ENCODE measurements at places on chromosomes 12 and 14.

DNA sequence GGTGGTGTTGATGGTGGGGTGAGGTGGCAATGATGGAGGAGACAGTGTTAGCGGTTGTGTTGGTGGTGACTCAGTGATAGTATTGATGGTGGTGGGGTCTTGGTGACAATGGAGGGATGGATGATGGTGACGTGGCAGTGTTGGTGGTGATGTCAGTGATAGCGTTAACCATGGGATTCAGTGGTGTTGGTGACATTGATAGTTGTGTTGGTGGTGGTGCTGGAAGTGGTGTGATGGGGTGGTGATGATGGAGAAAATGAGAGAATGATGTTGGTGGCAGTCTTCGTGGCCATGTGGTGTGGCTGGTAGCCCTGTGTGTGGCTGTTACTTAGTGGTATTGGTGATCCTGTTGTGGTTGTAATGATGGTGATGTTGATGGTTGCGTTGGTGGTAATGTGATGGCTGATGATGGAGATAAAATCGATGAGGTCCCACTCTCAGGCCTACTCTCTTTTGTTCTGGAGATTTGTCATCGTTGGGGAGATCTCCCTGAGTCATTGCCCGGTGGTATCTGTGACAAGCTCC, 2.6 kb downstream of the DTX1 start:
- DNase-seq = no peak

DNA sequence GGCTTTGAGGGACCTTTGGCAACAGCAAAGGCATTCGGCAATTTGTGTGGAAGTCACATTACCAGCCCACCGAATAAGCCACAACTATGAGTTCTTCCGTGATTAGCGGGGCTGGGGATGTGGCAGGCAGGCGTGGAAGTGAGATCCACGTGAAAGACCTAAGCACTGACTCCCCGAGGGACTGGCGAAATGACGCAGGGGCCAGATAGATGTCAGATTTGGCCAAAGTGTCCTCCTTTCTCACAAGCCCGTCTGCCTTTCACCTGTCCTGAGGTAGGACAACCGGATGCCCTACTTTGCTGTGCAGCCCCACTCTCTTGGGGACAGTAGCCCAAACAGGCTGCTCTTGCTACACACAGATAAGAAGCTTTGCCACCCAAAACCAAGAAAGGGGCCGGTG, 54.5 kb downstream of the DPF3 start:
- no peak for DNase-seq

GRCh38 chr14:105328678-105329390, 14.3 kb downstream of the PACS2 start:
- no peak for DNase-seq

DNA sequence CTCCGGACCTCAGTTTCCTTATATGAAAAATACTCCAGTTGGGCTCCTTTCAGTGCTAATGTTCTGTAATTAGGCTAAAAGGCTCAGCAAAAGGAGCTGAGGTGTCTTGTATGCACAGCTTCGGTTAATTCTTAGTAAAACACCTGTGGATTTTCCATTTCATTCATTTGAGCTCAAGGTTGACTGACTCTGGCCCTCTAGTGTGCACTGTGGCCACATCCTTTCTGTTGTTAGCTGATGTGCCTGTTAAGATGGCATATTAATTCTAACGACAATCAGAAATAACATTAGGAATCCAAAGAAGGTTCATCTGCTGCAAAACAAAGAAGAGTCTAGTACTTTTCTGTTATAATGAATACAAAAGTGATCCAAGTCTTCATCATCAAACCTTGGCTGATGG, 45.6 kb downstream of the UNC79 start:
- no peak for DNase-seq

GRCh38 chr14:98501335-98501734, 770.7 kb downstream of the BCL11B start:
- DNase-seq = no peak

- no peak for DNase-seq
These were observed 706.0 kb downstream of the MED13L start for GRCh38 chr12:115571446-115571845.

DNA sequence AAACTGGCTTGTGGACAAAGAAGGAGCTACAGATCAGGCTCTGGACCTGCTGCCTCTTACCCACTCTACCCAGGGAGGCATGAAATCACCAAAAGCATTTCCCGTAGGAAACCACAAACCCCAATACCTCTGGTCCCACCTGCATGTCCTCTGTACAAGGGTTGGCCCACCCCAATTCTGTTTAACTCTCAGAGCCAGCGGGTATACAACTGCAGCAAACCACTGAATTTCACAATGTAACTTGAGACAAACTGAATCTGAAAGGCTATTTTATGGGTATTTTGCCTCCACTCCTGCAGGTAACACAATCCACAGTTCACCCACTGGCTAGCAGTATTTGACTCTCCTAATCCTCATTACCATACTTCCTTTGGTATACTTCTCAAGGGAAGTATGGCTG, 16.5 kb downstream of the SIX1 start:
- peak; percentile 34 for DNase-seq

DNA sequence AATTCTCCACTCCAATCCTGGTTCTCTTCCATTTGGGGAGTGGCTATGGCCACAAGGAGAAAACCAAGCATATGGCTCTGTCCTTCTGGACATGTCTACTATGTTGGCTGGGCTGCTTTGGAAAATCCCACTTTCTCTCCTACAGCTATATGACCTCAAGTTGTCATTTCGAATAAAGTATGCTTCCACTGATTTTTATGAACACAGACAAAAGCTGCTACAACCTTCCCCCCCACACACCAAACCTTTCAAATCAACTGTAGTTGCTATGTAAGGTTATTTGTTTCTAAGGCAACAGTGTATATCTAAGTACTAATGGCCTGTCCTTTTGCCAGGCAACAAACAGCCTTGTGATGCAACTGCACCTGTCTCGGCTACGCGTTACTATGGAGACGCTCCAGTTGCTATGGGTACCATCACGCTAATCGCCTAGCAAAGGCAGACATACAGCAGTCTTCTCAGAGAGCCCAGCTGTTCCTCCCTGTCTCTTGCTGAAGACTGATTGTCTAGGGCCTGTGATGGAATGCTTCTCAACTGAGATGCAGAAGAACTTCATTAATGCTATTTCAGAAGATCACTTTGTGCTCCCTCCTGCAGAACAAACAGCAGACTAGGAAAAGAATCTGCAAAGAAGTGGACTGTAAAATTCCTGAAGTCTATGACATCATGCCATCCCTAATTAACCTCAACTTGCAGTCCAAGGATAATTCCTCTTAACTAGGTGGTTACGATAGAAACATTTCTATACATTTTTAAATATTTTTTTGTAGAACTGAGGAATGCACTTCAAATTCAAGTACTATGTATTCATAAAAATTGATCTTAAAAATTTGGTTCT, 67.6 kb downstream of the FOXN3 start:
- peak; percentile 31 for DNase-seq

DNA sequence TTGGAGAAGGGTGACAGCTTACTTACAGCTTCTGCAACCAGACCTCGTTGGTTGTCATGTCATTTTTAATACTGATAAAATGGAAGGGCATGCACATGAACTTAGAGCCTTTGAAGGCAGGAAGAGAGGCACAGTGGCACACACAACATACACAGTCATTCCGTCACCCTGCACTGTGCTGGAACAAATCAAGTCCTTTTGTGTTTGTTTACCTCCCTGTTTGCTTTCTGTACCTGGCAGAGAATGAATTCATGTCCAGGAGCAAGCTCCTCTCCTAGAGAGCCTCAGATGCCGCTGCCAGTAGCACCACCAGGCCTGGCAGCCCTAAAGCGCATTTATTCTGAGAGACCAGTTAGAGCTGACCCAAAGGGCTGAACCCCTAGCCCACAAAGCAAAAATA, 460.3 kb downstream of the EGLN3 start:
- no peak for DNase-seq

GRCh38 chr12:66813137-66813892, 134.4 kb upstream of the GRIP1 start:
- DNase-seq = peak; percentile 5

DNA sequence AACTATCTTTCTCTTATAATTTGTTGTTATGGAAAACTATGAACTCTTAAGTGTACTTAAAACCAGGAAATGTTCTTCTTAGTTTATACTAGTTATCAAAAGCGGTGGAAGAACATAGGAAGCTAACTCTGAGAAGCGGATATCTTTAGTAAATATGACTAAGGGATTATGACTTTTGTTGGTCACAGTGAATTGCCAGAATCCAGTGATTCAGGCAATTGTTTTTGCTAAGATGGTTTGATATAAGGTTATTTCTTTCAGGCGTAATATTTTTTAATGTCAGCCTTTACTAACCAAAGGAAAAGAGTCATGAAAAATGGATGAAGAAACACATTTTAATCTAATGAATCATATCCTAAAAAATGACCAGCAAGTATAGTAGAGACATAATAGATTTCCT, 473.5 kb downstream of the FOXG1 start:
- no peak for DNase-seq

GRCh38 chr12:58886474-58886873, 33.8 kb downstream of the LRIG3 start:
- no peak for DNase-seq

GRCh38 chr12:180445-180844, 33.5 kb downstream of the SLC6A12 start:
- DNase-seq = peak; percentile 86

DNA sequence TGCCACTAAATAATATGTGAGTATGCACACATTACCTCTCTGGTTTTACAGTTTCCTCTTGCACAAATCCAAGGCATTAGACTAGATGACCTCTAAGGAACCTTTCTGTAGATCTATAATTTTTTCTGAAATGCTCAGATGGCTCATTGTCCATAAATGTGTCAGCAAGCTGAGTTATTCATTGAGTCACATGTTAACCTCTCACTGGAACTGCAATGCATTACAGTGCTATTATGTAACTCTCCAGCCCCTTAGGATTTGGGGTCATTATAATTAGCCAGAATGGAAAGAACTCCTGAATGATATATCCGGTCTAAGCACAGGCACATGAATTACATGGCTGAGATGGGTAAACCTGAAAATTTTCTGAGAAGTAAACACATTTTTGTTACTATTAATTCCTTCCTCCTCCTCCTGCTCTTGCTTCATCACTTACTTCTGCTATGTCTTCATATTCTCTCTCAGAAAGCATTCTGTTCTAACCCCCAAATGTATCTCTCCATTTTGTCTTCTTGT, 20.3 kb upstream of the DRAM1 start:
- DNase-seq = peak; percentile 51

- DNase-seq = no peak
These were observed 56.5 kb upstream of the GZMB start for GRCh38 chr14:24690492-24690891.

GRCh38 chr12:53887881-53888280, 50.8 kb upstream of the HOXC13 start:
- no peak for DNase-seq

GRCh38 chr14:70879448-70879847, 27.8 kb upstream of the PCNX1 start:
- peak; percentile 34 for DNase-seq

DNA sequence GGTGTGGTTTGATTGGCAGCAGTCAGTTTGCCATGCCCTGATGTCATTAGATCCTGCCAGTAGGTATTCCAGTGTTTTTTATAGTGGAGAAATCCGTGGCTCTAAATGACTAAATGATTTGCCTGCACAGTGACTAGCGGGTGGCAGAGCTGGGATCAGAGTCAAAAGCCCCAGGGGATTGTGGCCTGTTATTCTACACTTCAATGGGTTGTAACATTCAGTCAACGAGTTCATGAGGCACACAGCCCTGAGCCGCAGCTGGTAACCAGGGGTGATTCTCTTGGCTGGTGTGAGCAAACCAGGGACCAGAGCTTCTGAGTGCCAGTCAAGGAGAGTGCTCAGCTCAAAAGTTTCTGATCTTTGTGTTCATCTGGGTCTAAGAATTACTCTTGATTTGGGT, 1.8 kb downstream of the MYH6 start:
- DNase-seq = no peak

DNA sequence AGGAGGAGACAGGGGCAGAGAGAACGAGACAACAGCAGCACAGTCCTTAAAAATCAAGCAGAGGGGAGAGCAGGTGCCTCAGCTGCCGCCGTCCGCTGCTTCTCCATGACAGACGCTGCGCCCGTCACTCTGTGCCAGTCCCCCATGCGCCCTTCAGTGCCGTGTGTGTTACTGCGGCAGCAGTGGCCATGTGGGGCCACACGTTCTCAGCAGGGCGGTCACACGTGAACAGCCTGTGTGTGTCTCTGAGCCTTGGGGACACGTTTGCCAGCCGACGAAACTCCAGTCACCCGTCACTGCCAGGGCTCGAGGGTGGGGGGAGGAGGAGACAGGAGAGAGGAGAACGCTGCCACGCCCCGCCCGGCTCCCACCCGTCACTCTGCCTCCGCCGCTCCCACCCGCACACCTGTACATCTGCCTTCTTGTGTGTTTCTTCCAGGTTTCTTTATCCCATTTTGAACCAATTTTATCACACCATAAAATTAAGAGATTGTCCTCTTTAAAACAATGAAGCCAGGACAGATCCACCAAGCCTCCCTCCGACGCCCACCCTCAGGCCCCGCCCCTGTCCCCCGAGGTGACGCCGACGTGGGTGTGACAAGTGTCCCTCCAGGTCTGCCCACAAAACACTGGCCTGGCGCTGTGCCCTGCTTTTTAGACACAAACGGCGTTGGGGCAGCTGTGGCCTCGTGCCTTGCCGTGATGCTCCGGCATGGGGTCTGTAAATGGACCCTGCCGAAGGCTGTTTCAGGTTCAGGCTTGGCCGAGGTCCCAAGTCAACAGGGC, 58.2 kb downstream of the GALNT9 start:
- no peak for DNase-seq

DNA sequence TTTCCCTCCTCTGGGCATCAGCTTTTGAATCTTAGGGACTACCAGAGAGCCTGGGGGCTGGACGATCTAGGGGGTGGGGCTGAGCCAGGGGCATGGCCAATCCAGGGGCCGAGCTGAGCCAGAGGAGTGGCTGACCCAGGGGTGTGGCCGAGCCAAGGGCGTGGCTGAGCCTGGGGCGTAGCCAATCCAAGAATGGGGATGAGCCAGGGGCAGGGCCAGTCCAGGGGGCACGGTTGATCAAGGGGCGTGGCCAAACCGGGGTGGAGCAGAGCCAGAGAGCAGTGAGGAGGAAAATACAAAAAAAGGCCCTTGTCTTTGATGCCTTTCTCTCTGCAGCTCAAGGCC, 219.3 kb upstream of the NOS1 start:
- peak; percentile 6 for DNase-seq

GRCh38 chr12:65965358-65965757, 141.1 kb downstream of the HMGA2 start:
- no peak for DNase-seq

GRCh38 chr12:54049108-54049507, 4.5 kb upstream of the HOXC4 start:
- no peak for DNase-seq

- DNase-seq = no peak
These were observed 27.7 kb downstream of the ARHGAP5 start for GRCh38 chr14:32104803-32105202.

GRCh38 chr12:102964872-102965271, 7.4 kb downstream of the ASCL1 start:
- no peak for DNase-seq

GRCh38 chr12:13204428-13204827, 7.9 kb downstream of the EMP1 start:
- no peak for DNase-seq

- no peak for DNase-seq
These were observed at the start of gene DGLUCY for GRCh38 chr14:91113829-91114078. Gene DGLUCY, plus strand, starts transcription at chr14:91114073. Its CDS starts 46,222 bp downstream, at chr14:91160295.
